ENCODE measurements at places on chromosomes 1 and 21. TPM values are rescaled to one million over a fixed set of nuclear protein-coding genes. Genes with fewer than 3 reads are reported as not detected.

The CD48 gene
- 272 TPM for total RNA-seq

- H3K4me3 ChIP-seq, result no peak overlapping the region
- DNase-seq, result no peak
- H3K27ac ChIP-seq, result no peak overlapping the region
Measured at GRCh38 chr1:63126104-63126503, 196.3 kb upstream of the FOXD3 start.

The LMX1A gene
- not detected for total RNA-seq

The RLF gene
- 25.2 TPM for total RNA-seq

GRCh38 chr1:58432851-58433668, 113.5 kb downstream of the OMA1 start:
- no peak overlapping the region for H3K27ac ChIP-seq
- H3K4me1 ChIP-seq, result no peaks in the 10 kb centered on the region
- H3K27me3 ChIP-seq, result peaks cover 1% of the 10 kb centered on the region
- H3K36me3 ChIP-seq, result peaks cover 17% of the 10 kb centered on the region

DNA sequence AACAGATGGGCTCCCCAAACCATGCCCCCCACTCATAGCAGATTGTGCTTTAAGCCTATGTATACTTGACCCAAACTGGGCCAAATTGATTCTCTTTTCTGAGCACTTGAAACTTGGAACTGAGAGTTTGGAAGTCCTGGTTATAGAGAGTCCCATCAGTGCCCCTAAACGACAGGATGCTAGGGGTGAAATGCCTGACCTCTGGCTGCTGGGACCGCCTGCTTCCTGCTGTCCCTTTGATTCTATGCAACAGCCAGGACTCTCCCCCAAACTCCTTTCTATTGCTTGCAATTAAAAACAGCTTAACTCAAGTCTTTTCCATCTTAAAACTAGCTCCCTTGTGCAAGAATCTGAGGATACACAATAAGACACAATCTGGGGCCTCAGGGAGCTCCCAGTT, 4.7 kb downstream of the C1orf210 start:
- DNase-seq, result no peak
- H3K27me3 ChIP-seq, result peaks cover 9% of the 10 kb centered on the region
- H3K36me3 ChIP-seq, result no peaks in the 10 kb centered on the region
- H3K4me3 ChIP-seq, result no peak overlapping the region

The RGS1 gene
- 1.7 TPM for total RNA-seq

DNA sequence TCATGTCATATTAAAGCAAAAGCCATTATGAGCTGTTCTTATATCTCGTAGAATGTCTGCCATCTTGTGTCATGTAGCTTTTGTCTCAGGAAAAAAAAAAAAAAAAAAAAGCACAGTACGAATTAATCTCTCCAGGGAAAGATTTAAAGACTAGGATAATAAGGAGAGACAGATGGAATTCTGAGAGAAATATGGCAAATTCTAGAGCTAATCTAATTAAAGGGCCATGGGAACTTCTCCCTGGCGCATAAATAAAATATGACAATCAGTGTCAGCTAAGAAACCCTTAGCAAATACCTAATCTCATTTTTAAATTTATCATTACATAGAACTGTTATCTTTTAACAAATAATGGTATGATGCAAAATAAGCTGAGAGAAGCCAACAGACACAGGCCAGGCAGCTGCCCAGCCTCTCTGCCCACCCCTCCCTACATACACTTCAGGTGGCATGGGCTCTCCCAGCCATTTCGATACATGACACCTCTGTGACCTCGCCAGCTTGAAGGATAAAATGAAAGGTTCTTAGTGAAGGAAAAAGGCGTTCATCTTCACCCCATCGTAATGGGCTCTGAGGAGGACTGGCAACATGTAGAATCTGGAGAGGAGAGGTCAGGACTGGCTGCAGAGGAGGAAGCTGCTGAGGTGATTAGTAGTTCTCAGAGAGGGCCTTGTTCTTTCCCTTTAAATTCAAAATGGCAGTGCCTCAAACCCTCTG, 39.8 kb downstream of the DISC1 start:
- peaks cover 19% of the 10 kb centered on the region for H3K4me1 ChIP-seq
- no peaks in the 10 kb centered on the region for H3K27me3 ChIP-seq
- H3K27ac ChIP-seq, result no peak overlapping the region
- no peak for DNase-seq
- peaks cover 2% of the 10 kb centered on the region for H3K36me3 ChIP-seq
- no peak overlapping the region for H3K4me3 ChIP-seq

The PBX1 gene
- total RNA-seq, result 1.4 TPM

The NBL1 gene
- 19.3 TPM for total RNA-seq

The TPM3 gene
- 287 TPM for total RNA-seq

- no peak overlapping the region for H3K4me3 ChIP-seq
- no peak overlapping the region for H3K27ac ChIP-seq
- no peak for DNase-seq
- no peaks in the 10 kb centered on the region for H3K4me1 ChIP-seq
Measured at GRCh38 chr1:176434234-176434633, 28.7 kb upstream of the PAPPA2 start.

The ANGPTL3 gene
- total RNA-seq, result not detected

DNA sequence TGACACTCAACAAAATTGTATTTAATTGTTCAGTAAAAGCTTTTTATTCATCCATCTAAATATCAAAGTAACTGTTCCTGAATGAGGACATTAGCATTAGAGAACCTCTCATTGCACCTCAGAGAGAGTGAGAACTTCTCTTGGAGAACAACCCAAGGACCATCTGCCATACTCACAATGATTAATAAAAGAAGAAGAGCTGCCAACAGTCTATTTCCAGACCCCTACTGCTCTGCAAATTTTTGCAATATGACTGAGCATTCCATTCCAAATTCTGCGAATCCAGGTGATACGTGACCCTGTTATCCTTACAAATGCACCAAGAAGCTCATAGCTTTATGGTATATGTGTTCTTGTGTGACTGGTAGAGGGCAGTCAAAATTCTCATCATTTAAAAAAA, 422.5 kb downstream of the NEGR1 start:
- no peak for DNase-seq
- no peak overlapping the region for H3K27ac ChIP-seq
- H3K4me1 ChIP-seq, result no peaks in the 10 kb centered on the region
- H3K36me3 ChIP-seq, result no peaks in the 10 kb centered on the region
- H3K4me3 ChIP-seq, result no peak overlapping the region
- H3K27me3 ChIP-seq, result no peaks in the 10 kb centered on the region

DNA sequence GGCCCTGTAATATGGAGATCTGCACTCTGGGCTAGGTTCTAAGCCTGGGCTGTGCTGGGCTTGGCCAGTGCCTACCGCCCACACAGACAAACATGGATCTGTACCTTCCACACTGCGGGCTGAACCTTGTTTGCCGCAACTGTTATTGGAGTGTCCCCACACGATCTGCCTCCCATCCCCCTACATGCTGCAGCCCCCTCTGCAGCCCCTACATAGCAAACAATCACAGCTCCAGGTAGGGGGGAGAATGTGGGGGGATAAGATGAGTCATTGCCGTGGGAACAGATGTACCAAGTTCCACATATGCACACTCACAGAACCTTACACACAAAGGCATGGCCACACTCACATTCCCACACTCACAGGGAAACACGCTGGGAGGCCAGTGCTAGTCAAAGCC, 2.1 kb upstream of the HCRTR1 start:
- H3K27me3 ChIP-seq, result peaks cover 39% of the 10 kb centered on the region
- no peak overlapping the region for H3K4me3 ChIP-seq
- peaks cover 7% of the 10 kb centered on the region for H3K4me1 ChIP-seq
- no peak for DNase-seq

- peaks cover 15% of the 10 kb centered on the region for H3K36me3 ChIP-seq
- DNase-seq, result no peak
- peaks cover 34% of the 10 kb centered on the region for H3K4me1 ChIP-seq
Measured at GRCh38 chr1:205598841-205599668, 32.8 kb downstream of the ELK4 start.

The FAM3B gene
- not detected for total RNA-seq

DNA sequence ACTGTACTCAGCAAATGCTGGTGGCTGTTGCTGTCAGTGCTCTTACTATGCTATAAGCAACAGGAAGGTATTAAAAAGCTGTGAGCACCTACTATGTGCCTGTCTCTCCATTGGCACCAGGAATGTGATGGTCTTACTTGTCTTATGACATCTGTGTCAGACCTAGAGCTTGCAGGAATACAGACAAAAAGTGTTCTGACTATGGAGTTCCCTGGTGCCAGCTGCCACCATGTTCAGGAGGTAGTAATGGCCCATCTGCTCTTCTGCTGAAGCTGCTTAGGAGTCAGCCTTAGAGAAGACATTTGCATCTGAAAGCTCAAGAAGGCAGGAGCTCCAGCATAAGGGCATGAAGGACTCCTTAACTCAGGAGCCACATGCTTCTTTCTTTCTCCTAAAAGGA, 52.3 kb downstream of the MAB21L3 start:
- no peaks in the 10 kb centered on the region for H3K36me3 ChIP-seq
- no peaks in the 10 kb centered on the region for H3K27me3 ChIP-seq
- no peak overlapping the region for H3K27ac ChIP-seq
- H3K4me3 ChIP-seq, result no peak overlapping the region

Data from naive thymus-derived CD8-positive, alpha-beta T cell (primary cell).